Ovary (tissue), 10 donors: ENCODE measurements at places on chromosomes 5 and 9.

- peak; percentile 11 for DNase-seq
Measured at GRCh38 chr5:684751-685216, 8.4 kb downstream of the TPPP start.

DNA sequence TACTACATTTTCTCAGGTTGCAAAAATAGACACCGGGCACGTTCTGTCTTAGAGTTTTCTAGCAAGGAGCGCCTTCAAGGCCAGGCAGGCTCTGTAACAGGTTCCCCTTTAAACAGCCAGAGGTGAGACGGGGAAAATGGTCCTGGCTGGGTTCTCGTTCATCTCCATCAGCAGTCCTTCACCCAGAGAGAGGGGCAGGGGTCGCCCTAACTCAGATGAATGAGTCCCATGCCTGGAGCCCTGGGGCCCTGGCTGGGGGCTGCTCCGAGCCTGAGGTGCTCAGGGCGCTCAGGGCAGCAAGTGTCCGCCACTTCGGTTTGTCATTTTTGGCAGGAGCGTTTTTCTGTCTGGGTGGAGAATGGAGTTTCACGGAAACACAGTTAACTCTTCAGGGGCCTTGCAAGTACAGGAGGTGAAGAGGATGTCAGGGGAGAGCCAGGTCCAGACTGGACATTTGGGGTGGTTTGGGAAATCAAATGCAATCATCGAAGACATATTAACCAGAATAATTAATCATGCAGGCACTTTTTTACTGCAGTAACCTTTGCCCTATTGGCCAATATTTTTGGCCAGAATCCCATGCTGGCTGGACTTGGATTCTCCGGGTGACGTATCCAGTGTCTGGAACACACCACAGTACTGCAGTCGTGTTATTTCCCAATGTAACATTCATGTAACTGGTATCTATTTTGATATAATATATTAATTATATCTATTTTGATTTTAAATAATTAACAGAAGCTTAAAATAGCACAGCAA is 2.9 kb downstream of the NTNG2 start:
- DNase-seq = no peak

GRCh38 chr9:75117564-75117963 is 29.2 kb downstream of the OSTF1 start:
- DNase-seq = no peak

- no peak for DNase-seq
Measured at GRCh38 chr5:14760548-14761002, 96.1 kb downstream of the OTULIN start.
